Right hindlimb (tissue), 1 donor: ENCODE measurements at places on chromosomes 7 and 10.
A peak's percentile ranks its signal among the peaks of the same experiment; 100 is the strongest.

GRCh38 chr7:157656195-157656769 is 319.5 kb downstream of the DNAJB6 start:
- no peak for DNase-seq

DNA sequence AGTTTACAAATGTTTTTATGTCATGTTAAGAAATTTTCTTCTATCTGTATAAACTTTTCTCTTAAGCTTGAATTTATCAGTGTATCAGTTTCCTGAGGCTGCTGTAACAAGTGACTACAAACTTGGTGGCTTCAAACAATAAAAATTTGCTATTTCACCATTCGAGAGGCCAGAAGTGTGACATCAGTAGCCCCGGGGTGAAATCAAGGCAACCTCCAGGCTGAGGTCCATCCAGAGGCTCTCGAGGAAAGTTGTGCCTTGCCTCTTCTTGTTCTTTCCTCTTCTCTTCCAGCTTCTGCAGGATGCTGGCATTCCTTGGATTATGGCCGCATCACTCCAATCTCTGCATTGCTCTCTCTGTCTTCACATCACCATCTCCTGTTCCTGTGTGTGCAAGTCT is 6.5 kb upstream of the BEND7 start:
- DNase-seq = no peak

- DNase-seq = peak; percentile 49
Measured at GRCh38 chr7:42348631-42349030, 111.6 kb upstream of the GLI3 start.

- DNase-seq = no peak
Measured at GRCh38 chr10:24730811-24731210, 7.1 kb upstream of the ARHGAP21 start.

GRCh38 chr10:61635471-61635870 is 27.3 kb upstream of the CABCOCO1 start:
- no peak for DNase-seq

DNA sequence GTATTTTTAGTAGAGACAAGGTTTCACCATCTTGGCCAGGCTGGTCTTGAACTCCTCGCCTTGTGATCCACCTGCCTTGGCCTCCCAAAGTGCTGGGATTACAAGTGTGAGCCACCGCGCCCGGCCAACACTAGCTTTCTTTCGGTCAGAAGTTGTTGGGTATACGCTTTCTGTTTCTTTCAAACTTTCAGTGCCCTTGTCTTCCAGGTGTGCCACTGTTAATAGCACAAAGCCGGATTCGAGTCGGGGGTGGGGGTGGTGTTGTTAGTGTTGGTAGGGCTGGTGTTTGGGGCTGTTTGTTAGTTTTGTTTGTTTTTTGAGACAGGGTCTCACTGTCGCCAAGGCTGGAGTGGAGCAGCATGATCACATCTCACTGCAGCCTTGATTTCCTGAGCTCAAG is 33.8 kb upstream of the NANOS1 start:
- DNase-seq = no peak

GRCh38 chr10:117944676-117945447 is 101.9 kb downstream of the RAB11FIP2 start:
- no peak for DNase-seq

- no peak for DNase-seq
Measured at GRCh38 chr7:130309986-130310385, 17.0 kb downstream of the CPA4 start.

DNA sequence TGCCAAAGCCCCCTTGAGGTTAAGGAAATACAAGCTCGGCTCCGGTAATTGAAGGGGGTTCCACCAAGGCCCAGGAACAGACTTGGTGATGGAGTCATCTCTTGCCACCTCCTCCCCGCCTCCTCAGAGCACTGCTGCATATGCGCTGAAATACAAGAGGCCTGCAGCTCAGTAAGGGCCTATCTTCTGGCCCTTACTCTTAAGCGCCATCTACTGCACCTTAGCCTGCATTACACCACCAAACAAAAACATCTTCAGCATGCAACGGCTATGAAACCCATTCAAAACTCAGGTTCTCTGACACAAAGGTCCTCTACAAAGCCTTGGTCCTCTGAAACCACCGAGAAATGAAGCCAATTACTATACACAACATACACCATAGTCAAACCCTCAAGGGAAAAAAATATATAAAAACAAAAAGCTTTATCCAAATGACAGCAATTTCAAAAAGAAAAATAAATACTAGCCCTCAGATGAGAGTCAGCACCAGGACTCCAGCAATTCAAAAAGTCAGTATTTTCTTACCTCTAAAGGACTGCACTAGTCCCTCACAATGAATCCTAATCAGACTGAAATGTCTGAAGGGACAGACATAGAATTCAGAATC is 176.8 kb upstream of the TBX20 start:
- no peak for DNase-seq

- no peak for DNase-seq
Measured at GRCh38 chr10:101054351-101054750, 7.4 kb upstream of the KAZALD1 start.

GRCh38 chr7:30697719-30698460 is 15.6 kb upstream of the CRHR2 start:
- no peak for DNase-seq

- no peak for DNase-seq
Measured at GRCh38 chr10:128230401-128230800, 104.2 kb upstream of the MKI67 start.

DNA sequence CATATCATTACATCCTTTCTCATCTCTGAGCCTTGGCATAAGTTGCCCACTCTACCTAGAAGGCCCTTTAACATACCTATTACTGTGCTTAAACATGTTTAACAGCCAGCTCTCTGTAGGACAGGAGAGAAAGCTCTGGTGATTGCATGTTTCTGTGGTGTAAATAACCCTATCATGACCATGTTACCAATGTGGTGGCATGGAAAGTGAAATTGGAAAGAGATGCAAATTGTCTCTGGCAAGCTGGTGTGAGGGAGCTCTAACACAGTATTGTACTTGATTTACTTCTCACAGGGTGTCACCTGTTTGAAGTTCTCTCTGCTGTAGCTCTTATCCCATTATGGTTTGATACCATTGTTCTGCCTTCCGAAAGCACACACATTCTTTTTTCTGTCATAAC is 231.8 kb upstream of the DKK1 start:
- DNase-seq = no peak

DNA sequence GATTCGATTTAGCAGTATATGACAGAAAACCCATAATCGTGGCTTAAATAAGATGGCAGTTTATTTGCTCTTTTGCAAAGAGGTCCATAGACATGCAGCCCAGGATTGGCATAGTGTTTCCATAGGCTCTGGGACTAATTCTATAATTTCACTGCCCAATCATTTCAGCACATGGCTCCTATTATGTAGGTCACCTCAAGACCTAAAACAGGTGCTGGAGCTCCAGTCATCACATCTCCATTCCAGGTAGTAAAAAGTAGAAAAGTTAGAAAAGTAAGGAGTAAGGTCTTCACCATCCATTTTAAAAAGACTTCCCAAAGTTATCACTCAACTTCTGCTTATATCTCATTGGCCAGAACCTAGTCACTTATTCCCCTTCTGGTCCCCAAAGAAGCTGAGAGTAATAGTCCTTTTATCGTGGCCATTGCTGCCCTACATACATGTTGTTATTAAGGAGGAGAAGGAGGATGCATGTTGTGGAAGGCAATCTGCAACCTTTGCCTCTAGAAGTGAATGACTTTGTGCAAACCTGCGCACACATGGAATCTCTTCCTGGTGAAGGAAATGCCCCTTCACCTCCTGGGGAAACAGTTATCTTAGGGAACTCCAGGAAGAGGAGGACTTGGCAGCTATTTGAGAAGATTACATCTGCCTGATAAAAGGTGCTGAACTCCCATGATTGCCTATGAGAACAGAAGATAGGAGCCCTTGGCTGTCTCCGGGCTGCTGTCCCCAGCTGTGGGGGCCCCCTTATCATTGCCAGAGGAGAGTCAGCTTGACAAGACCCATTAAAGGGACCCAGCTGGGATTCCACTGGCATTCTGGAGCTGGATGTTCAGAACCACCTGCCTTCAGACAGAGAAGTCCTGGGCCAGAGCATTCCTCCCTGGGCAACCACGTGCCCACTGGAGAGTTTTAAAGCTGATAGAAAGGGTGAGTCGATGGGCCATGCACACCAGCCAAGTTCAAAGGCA is 330.6 kb upstream of the ZMIZ1 start:
- DNase-seq = no peak

DNA sequence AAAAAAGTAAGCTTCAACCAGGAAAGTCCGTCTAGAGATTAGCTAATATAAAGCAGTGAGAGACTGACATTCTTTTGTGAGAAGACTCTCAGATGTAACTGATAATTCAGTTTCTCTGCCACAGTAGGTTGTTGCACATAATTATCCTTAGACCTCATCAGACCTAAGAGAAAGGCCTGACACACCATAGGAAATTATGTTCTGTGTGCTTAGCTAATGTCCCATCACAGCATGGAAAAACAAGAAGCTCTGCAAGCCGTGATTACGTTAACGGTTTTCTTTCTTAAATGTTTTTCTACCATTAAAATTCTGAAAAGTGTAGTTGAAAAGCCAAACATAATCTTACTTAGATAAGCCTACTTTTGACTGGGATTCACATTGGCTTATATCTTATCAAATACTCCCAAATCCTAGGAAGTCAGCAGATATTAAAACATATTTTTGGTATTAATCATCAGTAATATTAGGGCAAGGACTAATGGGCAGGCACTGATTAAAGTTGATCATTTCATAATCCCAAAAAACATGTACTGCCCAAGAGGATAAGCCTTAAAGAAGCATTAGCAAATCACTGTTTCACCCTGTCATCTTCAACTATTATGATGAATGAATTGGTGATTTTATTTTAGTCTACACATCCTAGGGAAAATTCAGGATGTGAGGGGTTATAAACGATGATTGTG is 5.2 kb downstream of the CSTF2T start:
- DNase-seq = no peak

DNA sequence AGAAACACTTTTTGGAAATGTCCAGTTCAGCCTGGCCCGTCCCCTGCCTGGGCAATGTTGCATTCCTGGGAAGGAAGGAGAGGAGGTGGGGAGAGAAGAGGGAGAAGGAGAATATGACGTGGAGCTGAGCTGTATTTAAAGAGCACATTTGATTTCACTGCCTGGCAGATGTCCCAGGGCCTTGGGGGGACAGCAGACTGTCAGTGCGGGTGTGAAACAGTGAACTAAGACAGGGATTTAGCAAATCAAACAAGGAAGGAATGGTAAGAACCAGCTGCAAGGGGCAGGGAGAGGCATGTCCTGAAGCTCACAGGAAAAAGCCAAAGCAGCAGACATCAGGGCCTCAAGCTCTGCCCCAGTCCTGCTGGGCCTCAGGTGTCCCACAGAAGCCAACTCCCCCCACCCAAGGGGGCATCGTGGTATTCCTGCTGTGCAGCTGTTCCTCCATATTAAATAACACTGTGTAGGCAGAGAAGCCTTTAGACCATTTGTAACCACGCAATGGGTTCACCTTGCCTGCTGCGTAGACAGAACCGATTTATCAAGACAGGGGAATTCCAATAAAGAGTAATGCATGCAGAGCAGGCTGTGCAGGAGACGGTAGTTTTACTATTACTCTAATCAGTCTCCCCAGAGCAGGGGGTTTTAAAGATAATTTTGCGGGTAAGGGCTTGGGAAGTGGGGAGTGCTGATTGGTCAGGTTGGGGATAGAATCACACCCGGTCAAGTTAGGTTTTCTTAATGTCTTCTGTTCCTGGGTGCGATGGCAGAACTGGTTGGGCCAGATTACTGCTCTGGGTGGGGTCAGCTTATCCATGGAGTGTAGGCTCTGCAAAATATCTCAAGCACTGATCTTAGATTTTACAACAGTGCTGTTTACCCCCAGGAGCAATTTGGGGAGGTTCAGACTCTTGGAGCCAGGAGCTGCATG is 18.3 kb downstream of the LEP start:
- no peak for DNase-seq

- peak; percentile 76 for DNase-seq
Measured at GRCh38 chr10:113126229-113127201, 176.5 kb downstream of the TCF7L2 start.

GRCh38 chr10:8302565-8302964 is 248.1 kb downstream of the GATA3 start:
- DNase-seq = no peak

GRCh38 chr7:101395376-101395775 is 32.7 kb downstream of the COL26A1 start:
- no peak for DNase-seq

DNA sequence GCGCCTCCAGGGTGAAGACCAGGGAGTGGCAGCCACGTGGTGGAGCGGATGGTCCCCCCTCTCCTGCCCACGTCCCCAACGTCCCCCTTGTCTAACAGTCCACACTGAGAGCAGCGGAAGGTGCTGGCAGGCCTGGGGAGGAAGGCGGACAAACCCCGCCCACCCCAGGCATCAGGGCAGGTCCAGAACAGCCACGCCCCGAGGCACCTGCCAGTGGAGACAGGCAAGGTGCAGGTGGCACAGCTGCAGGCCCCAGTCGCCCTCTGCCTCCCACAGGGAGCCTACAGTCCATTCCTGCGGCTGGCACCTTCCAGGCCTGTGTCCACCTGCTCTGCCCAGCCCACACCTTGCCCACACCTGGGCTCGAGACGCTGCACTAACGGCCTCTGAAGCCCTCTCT is 24.9 kb downstream of the CYP2W1 start:
- no peak for DNase-seq

GRCh38 chr7:128281605-128282380 is 40.7 kb downstream of the LEP start:
- DNase-seq = no peak

- DNase-seq = peak; percentile 52
Measured at GRCh38 chr10:63579371-63580014, 58.3 kb downstream of the REEP3 start.

GRCh38 chr7:128357217-128357613 is 4.3 kb downstream of the PRRT4 start:
- DNase-seq = no peak

DNA sequence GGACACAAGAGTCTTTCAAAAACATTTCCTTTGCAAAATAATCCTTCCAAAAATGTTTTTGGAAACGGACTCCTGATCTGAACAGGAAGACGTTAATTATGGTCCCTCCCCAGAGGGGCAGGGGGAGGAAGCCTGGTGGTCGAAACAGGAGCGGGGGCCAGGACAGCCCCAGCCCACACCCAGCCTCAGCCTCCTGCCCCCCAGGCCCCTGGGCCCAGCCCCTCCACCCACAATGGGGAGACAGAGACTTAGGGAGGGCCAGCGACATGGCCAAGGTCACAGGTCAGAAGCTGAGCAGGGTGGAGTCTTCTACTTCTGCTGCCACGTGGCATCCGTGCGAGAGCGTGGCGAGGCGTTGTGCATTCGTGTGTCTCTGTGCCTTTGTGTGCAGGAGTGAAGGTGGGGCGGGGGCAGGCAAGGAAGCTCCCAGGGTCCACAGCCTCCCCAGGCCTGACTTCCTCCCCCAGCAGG is 14.0 kb upstream of the GRIFIN start:
- DNase-seq = peak; percentile 65

DNA sequence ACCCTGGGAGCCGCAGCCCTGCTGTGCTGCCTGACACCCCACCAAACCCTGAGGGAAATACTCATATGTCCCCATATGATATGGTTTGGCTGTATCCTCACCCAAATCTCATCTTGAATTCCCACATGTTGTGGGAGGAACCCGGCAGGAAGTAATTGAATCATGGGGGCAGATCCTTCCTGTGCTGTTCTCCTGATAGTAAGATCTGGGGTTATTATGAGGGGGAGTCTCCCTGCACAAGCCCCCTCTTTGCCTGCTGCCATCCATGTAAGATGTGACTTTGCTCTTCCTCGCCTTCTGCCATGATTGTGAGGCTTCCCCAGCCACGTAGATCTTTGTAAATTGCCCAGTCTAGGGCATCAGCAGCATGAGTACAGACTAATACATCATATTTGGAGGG is 68.7 kb downstream of the RGS10 start:
- no peak for DNase-seq

- DNase-seq = no peak
Measured at GRCh38 chr10:81704596-81704995, 170.4 kb upstream of the NRG3 start.
